ENCODE measurements at places on chromosomes 2 and 18.

GRCh38 chr2:66827851-66828250 is 392.9 kb downstream of the MEIS1 start:
- no peak for DNase-seq

- no peak for DNase-seq
Observed at GRCh38 chr2:233866479-233866878, 1.7 kb downstream of the MSL3B start.

DNA sequence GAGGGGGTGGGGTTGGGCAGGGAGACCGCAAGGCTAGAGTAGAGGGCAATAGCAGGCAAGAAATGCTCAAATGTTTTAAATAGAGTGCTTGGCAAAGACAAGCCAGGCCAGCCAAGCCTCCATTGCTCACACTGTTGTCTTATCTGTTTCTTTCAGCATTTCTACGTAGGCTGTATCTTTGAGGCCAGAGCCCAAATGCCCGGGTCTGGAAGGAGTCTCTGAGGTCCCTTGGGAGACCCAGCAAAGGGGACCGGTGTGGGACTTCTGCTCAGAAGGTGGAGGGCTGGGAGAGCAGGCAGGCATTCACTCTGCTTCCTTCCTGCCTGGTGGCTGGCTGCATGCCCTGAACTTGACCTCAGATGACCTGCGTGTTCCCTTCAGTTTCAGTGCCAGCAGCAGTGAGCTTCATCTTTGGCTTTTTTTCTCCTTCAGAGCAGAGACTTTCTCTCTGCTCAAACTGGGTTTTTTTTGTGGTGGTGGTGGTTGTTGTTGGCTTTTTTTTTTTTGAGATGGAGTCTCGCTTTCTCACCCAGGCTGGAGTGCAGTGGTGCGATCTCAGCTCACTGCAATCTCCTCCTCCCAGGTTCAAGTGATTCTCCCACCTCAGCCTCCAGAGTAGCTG is 13.7 kb upstream of the TET3 start:
- no peak for DNase-seq

DNA sequence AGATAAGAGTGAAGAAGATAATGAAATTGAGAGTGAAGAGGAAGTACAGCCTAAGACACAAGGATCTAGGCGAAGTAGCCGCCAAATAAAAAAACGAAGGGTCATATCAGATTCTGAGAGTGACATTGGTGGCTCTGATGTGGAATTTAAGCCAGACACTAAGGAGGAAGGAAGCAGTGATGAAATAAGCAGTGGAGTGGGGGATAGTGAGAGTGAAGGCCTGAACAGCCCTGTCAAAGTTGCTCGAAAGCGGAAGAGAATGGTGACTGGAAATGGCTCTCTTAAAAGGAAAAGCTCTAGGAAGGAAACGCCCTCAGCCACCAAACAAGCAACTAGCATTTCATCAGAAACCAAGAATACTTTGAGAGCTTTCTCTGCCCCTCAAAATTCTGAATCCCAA is 15.7 kb downstream of the MSH6 start:
- DNase-seq, result no peak

DNA sequence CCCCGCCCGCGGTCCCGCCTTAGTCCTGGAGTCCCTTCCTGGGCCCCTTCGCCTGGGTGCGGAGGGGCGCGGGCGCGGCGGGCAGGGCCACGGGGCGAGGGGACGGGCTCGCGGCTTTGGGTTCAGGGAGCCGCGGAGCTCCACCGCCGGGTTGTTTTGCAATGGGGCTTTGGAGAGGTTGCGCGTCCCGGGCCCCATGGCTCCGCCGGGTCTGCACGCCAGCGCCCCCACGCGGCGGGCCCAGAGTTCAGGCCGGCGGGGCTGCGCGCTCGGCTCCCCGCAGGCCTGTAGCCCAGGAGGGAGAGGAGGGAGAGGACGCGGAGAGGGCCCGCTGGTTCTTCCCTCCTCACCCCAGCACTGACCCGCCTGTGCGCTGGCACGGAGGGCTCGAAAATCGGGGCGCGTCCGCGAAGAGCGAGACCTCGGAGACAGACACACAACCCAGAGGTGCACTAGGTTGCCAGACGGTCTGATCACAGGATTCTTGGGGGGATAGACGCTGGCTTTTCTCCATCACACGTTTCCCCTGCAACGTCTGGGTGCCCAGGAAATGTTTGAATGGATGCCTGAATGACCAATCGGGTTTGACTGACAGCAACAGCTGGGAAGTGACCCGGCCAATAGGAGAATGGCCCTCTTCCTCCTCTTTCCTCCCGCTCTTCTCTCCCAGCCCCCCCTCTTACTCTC is 4.9 kb upstream of the SIX2 start:
- peak; percentile 98 for DNase-seq

DNA sequence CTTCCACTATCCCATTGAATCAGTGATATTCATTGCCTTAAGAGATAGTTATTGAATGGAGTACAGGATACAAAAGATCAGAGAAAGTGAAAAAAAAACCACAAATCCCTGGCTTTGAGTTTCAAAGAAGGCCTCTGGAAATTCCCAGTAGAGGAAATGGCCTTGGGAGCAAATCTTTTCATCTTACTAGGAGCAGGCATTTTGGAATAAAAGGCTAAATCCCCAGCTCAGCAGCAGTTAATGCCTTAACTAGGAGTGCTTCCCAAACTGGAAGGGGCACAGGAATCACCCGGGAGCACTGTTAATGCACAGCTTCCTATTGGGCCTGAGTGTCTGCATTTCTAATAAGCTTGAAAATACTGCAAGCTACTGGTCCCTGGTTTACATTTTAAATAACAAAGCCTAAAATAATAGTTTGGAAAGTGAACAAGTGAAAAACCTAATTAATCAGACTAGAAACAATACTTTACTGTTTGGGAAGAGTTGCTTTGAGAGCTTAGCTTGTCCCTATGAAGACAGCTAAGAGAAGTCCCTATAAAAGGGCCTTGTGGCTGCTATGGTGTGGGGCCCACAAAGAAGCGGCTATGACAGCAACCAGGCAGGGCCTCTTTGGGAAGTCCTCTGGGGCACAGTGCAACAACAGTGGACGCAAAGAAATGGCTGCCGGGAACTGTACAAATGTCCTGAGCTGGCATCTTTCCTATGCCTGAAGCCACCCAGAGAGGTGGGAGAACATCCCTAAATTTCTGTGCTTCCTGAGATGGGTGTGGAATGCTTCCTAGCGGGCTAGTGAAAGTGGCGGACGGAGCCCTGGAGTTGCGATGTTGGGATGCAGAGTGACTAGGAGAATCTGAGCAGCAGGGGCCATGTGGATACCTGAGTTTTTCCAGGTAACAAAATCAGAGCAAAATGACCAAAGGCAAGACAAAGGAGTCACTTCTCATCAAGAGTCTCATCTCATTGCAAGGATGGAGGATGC is 117.1 kb upstream of the KLHL14 start:
- DNase-seq, result no peak

- peak; percentile 4 for DNase-seq
Observed at GRCh38 chr2:186862869-186863709, 14.1 kb upstream of the ZSWIM2 start.

DNA sequence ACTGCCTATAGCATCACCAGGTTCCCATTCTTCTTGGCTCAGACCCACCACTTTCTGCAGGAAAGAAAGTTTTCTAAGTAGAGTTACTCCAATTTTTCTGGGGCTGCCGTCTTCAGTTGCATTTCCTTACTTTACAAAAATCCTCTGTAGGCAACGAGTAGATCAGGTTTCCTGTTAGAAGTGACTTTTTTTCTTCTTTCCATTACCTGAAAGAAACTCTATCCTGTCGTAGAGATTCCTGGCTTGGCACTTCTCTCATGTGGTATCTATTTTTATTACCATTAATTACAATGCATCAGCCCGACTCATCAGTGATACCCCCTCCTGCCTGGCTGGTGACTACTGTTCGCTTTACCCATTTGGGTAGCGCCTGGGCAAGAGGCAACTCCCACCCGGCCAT is 5.6 kb upstream of the SIX2 start:
- DNase-seq, result no peak

DNA sequence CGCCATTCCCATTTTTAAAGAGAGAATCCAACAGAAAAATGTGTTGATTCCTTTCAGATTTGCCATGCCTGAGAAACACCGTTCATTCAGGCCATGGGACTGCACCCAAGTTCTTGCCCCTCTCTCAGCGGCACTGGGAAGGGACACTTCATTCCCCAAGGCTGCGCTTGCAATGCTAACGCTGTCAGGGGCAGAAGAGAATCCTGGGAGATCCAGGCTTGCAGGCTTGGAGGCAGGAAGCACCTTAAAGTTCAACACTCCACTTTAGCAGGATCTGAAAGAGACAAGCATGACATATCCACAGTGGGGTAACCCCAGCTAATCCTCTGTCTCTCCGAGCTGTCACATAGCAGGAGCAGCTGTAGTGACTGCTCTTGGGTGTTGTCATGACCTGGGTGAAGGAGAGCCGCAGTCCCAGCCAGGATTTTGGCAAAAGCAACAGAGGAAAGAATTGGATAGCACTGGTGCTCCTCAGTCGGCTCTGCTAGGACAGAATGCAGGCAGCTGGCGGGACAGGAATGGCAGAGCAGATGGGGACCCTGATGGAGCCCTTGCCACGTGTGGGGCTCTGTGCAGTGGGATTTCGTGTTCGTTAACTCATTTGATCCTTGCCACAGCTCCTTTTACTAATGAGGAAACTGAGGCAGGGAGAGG is 22.0 kb upstream of the ODC1 start:
- DNase-seq, result peak; percentile 26

- DNase-seq, result no peak
Observed at GRCh38 chr2:207836521-207837133, 66.9 kb upstream of the FZD5 start.

DNA sequence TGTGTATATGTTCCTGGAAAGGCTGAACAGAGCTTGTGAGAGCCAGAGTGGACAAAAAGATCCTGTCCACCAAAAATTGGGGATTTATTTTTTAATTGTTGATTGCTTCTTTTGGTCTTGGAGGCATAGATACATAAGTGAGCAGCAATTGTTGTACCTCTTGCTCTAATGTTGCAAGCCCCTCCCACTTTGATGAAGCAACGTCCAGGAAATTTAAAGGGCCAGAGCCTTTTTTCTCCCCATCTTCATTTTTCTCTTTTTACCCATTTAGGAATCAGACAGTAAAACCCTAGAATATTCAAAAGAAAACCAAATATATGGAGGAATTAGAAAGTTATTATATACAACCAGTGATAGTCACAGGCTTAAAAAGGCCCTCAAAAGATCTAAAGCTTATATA is 871.8 kb upstream of the NRXN1 start:
- DNase-seq, result no peak

DNA sequence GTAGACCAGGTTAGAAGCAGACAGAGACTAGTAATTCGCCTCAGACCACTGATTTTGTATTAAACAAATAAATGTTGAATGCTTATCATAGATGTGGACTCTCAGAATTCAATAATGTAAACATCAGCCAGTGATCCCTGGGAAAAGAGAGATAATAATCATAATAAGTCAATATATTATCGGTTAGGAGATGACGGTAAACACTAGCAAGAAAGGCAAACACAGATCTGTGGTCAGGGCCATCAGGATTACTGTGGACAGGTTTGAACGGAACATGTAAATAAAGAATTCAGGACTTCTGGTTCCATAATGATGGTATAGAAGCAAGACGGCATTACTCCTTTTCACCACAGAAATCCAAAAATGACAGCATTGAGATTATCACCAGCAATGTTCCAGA is 861.6 kb downstream of the CBLN2 start:
- no peak for DNase-seq

DNA sequence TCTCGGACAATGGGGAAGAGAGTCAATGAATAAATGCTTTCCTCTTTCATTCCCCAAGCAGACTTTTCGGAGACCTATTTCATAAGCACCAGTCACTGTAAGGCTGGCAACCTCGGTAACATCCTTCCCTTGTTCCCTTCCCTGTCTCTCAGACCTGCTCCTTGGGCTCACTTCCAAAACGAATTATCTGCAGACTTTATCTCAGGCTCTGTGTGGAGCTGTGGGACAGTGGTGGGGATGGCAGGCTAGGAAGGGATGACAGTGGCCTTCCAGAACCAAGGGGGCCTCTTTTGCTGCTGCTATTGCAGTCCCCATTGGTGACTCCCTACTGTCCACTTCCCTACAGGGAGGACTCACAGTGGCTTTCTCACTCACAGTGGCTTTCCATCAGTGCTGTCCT is 185.6 kb upstream of the MEX3C start:
- DNase-seq, result no peak

GRCh38 chr2:137210039-137210438 is 444.7 kb downstream of the THSD7B start:
- DNase-seq, result no peak

DNA sequence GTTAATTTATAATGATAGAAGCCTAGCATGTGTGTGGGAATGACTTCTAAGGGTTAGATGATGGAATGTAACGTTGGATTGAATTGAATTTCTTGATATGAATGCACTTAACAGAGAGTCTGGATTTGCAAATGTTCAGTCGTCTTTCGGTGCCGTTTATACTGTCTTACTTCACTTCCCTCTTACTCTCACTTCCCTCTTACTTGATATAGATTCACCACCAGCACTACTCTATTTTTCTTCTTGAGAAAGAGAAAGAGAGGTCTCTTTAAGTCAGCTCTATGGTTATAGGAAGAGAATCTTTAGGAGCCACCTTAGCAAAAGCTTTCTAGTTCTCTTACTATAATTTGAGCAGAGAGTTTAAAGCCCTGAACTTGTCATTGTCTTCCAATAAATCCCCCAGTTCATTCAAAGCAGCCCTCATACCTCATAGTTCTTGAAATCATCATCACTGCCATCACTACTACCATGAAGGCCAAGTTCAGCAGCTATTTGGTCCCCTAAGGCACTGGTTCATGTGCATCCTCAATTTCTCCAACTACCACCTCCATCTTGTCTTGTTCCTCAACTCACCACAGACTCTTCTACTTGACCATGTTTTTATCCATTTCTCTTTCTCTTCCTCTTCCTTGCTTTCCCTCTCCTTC is 501.7 kb upstream of the TCF4 start:
- no peak for DNase-seq

DNA sequence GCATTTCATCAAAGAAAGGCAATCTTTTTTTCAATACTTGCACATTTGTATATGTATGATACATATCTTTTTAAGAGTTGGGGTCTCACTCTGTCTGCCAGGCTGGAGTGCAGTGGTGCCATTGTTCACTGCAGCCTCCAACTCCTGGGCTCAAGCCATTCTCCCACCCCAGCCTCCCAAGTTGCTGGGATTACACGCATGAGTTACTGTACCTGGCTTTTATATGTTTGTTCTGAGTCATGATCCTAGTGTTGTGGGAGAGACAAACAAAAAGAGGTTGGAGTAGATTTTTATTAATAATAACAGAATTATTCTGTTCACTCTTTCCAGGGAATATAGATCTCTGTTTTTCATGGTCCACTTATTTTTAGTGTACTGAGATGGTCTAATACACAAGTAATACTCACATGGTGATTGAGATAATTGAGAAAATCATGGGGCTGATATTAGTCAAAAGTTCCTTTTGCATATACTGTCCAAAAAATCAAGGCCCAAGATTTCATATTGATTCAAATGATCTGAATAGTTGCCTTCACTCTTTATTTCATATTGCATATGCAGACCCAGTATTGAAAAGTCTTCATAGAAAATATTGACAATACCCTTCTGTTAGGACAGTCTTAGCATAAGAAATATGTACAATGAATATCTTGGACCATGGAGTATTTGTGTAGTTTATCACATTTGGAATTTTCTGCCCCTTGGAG is 138.3 kb downstream of the FMNL2 start:
- DNase-seq, result no peak
